ENCODE measurements at places on chromosomes 5 and 9.

DNA sequence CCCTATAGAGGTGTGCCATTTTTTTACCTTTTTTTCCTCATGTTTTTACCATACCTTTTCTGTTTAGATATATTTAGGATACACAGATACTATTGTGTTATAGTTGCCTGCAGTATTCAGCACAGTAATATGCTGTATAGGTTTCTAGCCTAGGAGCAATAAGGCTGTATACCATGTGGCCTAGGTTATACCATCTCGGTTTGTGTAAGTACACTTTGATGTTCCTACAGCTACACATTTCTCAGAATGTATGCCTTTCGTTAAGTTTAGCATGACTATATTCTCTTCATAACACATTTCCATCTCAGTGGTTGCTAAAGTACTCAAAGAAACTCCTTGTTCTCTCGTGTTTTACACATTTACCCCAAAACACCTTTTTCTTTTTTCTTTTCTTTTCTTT is 23.0 kb downstream of the UBE2D2 start:
- no peak for DNase-seq

- no peak for DNase-seq
Measured at GRCh38 chr5:14748180-14748900, 83.8 kb downstream of the OTULIN start.

DNA sequence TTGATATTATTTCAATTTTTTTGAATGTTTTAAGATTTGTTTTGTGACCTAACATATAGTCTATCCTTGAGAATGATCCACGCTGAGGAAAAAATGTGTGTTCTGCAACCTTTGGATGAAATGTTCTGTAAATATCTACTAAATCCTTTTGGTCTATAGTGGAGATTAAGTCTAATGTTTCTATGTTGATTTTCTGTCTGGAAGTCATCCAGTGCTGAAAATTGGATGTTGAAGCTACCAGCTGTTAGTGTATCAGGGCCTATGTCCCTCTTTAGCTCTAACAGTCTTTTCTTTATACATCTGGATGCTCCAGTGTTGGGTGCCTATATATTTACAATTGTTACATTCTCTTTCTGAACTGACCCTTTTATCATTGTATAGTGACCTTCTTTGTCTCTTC is 422.3 kb downstream of the TMEM232 start:
- DNase-seq = no peak

- DNase-seq = no peak
Measured at GRCh38 chr9:40914772-40915659, 213.5 kb downstream of the FOXD4L6 start.

- DNase-seq = no peak
Measured at GRCh38 chr9:36051317-36051716, 14.6 kb downstream of the RECK start.

- no peak for DNase-seq
Measured at GRCh38 chr5:40780858-40781257, 17.3 kb downstream of the PRKAA1 start.

DNA sequence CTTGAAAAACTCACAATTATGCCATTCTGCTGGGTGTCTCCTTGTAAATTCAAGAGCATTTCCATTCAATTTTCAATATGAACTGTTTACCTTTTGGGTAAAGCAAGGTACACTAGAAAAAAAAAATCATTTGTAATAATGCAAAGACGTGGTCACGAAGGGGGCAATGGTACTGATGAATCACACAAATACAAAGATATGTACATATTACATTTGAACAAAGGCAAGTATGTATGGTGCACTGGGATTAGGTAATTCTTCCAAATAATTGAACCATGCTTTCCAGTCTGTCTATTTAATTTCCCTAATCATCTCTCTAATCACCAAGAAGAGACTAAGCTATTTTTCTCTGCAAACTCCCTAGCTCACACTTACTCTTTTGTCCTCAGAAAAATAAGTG is 63.4 kb upstream of the RNF38 start:
- no peak for DNase-seq

GRCh38 chr5:134846641-134846960 is 833 bp downstream of the C5orf24 start:
- DNase-seq = peak; percentile 27

DNA sequence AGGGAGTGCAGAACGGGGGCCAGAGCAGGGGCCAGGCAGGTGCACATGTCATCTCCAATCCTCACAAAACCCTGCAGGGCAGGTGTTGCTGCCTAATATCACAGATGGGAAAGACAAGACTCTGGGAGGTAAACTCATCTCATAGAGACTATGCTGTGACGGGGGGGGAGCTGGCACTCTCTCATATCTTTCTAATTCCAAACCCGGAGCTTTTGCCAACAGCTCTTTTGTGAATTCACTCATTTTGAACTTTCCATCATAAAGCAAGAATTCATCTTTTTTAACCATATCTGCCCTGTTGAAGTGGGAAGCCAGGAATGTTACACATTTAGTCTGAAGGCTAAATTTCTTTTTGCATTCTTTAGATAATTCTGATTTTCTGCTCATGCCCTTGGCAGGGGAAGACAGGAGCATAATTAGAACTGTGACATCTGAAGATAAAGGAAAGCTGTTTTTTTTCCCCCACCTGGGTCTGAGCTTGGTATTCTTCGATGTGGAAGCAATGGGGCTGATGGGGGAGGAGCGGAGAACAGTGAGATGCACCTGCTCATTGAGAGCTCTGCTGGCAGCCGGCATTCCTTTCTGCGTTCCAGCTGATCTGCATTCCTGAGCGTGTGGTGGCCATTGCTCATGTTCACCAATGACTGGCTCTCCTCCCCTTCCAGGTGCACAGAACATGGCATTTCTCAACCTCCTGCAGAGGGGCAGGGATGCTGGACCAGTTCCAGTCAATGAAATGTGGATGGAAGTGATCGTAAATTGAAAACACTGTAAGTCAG is 159.2 kb downstream of the NSG2 start:
- no peak for DNase-seq

- DNase-seq = peak; percentile 43
Measured at GRCh38 chr5:159175547-159175946, 33.8 kb downstream of the RNF145 start.

DNA sequence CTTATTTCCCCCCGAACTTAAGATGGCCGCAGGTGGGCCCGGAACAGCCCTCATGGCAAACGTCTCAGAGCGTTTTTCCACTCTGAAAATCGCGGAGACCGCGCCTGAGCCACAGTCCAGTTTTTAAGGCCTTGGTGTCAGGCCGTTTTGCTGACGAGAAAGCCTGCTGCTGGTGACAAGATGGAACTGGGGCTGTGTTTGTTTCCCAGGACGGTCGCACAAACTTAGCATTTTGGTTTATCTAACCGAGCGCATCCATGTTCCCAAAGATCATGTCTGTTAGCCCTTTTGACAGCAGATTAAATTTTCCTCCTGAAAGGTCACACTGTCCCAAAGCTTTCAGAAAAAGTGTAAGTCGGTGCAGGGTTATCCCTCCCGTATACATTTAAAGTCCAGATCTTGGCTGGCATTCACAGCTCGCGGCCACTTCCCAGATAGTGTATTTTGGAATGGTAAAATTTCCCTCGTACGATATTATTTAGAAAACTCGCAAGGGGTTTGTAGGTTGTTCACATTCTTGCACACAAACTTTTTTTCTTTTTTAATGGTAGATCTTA is 812 bp downstream of the SREK1 start:
- no peak for DNase-seq

DNA sequence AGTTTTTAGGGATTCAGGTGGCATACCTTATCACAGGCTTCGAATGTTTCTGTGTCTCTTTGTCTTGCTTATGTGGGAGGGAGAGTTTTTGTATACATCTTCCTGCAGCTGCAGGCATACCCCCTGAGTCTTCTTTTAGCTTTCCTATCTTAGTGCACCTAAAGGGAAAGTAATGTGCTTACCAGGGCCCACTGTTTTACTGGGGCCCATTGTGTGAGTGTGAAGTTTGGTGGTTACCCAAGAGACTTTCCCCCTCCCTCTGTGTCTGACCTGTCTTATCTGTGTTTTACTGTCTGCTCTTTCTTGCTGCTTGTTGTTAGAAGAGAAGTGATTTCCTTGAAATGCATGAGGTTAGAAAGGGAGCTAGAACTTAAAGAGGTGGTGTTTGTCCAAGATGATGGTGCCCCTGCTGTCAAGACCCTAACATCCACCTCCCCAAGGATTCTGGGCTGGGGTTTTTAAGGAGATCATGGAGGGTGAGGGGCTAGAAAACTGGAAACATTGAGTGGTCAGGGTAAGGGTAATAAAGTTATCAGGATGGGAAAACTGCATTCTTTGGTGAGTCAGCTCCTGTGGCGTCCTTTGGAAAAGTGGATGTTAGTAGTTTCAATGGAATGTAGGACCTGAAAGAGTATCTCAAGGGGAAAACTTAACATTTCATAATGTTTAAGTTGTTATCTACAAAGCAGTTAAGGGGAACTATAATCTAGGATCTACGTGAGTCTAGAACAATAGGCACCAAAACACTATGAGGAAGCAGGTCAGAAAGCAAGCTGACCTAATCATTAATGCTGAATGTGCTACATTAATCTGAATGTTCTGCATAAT is 583.5 kb upstream of the TUSC1 start:
- DNase-seq = no peak

DNA sequence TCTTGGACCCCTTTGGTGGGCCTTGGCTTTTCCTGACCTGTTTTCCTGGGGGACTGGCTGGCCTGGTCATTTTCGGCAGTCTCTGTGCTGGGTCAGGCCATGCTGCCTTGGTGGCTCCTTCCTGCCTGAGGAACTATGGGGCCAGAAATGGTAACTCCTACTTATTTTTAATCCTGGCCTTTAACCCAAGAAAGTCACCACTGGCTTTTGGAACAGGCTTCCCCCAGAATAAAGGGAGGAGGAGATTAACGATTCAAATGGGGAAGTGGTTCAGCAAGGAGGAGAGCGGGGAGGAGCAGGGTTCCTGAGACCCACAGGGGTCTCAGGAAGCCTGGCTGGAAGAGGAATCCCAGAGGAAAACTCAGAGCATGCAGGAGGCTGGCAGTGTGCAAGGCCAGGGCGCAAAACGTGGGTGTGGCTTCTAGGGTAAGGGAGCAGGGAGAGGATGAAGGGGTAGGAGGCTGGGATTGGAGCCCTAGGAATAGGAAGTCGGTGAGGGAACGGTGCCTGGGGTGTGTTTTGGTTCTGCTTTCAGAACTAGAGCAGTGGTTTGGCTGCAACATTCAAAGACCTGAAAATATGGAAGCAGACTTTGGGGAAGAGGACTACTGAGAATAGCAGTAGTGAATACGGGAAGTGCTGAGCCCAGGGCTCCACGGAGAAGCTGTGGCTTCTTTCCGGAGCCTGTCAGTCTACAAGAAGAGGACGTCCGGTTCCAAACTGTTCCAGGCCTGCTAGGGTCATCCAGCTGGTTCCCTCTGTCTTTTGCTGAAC is 271.1 kb upstream of the KLF4 start:
- DNase-seq = no peak

GRCh38 chr5:136309932-136310598 is 55.3 kb downstream of the TRPC7 start:
- DNase-seq = no peak

DNA sequence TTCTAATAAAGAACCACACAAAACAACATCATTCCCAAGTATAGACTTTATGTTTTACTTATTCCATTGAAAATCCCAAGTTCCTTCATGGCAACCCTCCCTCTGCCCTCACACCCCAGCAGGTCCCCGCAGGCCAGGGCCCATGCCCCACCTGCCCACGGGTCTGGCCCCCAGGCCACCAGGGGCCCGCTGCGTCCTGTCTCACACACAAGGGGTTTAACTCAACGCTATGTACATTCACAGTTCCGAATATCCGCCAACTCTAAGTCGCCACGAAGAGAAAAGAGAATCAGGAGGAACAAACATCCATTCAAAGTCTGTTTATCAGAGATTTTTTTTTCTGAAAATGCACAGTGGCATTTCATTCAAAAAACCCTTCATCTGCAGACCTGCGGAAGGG is 16.2 kb upstream of the SLC6A3 start:
- DNase-seq = peak; percentile 28

DNA sequence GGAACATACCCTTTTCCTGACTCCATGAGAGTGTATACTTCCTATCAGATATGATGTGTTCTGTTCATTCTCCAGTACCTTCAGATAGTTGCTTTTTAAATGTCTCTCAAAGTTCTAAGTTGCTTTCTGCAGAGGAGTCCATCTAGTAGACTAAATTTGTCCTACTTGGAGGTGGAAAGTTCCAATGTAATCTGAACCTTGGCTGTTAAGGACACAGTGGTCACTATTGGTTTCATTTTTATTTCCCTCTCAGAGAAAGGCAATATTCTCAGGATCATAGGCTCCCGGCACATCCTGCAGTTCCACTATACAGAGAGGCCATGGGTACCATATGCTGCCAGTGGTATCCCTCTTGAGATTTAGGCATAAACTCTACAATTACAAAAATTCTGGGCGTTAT is 634.6 kb downstream of the LRRC70 start:
- DNase-seq = no peak

DNA sequence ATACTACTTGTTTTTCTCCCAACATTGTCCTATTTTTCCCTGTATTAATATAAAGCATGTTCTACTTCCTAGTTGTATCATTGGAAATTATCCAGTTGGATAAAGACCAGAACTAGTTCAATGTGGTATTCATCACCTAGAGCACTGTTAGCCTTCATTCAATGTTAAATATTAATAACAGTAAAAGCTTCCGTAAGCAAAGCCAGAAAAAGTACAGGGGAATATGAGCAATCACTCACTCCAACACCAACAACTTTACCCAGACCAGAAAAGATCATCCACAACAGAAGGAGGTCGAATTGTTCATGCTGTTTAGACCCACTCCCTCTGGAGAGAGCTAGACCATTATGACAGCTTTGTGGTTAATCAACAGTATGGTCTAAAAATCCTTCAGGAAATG is 728.4 kb downstream of the MAT2B start:
- no peak for DNase-seq

DNA sequence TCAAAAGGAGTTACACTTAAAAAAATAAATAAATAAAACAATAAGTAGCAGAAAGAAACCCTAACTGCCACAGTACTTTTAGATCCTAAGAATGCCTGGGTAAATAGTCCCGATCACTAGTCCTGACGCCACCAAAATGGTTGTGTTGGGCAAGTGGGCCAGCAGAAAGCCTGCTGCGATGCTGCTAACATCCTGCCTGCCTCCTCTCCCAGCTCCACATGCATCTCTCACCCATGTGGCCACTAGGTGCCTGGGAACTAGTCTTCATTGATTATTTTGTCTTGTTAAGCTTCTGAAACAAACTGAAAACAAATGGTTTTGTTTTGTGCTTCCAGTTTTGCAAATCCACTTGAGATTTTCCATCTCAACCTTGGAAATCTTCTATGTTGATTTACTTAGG is 54.4 kb upstream of the TRAF1 start:
- DNase-seq = no peak

GRCh38 chr5:131628990-131629389 is 6.0 kb downstream of the RAPGEF6 start:
- DNase-seq = no peak

- no peak for DNase-seq
Measured at GRCh38 chr9:35110327-35110761, 5.3 kb downstream of the ATOSB start.

DNA sequence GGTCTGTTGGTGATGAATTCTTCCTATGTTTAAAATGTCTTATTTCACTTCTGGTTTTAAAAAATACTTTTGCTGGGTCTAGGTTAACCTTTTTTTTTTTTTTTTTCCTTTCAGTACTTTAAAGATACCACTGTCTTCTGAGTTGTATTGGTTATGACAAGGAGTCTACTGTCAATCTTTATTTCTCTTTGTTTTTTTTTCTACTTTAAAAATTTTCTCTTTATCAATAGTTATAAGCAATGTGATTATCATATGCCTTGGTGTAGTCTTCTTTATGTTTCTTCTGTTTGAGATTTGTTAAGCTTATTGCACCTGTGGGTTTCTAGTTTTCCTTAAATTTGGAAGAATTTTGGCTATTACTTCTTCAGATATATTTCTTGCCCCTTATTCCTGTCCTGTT is 125.6 kb upstream of the SPRY4 start:
- no peak for DNase-seq

GRCh38 chr9:111900858-111901612 is 4.4 kb downstream of the UGCG start:
- DNase-seq = no peak
